ENCODE measurements at places on chromosomes 5 and 9.

DNA sequence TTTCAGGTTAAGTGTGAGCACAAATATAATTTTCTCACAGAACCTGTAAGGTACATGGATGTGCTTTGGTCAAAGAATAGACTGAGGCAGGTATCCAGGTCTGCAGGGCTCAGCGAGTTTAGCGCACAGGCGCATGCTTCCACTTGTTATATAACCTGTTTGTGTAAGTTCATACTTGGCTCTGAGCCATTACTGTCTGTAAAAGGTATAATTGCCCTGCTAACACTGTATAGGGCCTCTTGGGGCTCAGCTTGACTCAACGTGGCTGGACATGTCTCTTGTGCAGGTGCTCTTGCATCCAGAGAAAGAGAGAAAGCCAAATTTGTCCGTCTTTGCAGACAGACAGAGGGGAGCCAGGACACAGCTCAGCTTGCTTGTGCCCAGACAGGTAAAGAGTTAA is 759.6 kb downstream of the MTRR start:
- DNase-seq = no peak

DNA sequence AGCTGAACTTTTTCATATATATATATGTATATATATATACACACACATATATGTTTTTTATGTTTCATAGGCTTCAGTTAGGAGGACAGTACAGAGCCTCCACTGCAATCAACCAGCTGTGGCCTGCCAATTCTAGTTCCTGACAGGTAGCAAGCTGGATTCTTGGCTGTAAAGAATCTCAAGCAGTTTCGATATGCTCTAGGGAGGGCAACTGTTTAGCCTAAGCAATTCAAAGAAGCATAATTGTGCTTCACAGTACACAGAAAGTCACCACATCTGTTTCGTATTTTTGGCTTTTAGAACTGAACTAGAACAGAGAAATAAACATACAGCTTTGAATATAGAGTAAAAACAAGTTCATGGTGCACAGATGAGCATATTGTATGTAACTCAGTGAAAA is 152.4 kb upstream of the ARRDC3 start:
- DNase-seq = no peak

DNA sequence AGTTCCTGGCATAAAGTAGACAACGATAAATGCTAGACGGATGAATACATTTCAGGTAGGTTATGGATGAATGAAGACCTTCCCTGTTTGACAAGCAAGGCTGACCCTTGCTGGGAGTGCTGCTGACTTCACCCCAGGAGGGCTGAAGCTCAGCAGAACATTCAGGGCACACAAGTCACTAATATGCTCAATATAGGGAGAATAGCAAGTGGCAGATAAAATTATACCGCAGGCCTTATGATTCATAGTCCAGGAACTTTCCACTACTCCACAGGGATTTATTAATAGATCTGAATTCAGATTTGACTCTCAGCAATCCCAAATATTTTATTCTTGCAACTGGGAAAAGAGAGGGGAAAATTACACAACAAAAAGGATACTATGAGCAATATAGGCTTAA is 38.2 kb upstream of the GRAMD2B start:
- DNase-seq = no peak

GRCh38 chr9:101376111-101376848 is 8.5 kb downstream of the BAAT start:
- DNase-seq = no peak

DNA sequence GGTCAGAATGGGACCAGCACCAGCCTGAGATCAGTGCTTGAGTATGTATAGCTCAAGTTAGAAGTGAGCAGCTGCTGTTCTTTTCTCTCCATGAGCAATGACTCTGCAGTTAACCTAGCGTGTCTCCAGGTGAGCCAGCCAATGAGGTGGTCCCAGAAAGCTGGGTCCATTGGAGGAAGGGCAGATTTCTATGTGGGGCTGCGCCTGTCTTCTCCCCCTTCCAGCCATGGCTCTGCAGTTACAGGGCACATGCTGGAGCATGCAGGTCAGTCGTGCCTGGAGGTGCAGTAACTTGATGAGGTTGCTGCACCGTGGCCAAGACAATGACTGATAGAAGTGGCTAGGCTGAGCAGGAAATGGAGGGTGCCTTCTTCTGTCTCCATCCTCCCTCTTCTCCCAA is 29.6 kb upstream of the CXCL14 start:
- no peak for DNase-seq

DNA sequence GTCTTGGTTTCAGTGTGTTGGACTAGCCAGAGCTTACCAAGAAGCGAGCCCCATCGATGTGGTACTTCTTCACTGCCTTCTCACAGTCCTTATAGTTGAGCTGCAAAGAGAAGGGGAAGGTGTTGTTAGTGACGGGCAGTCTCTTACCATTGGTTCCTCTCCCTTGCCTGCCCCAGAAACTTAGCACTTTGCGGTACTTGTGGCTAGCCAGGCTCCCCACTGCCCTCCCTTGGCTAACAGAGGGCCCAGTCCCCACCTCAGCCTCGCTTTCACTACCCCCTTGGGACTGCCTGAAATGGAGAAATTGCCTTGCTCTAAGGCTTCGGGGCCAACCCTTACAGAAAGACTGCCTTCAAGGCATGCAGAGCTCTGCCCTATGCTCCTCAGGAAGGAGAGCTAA is 4.3 kb downstream of the LCP2 start:
- DNase-seq = no peak

DNA sequence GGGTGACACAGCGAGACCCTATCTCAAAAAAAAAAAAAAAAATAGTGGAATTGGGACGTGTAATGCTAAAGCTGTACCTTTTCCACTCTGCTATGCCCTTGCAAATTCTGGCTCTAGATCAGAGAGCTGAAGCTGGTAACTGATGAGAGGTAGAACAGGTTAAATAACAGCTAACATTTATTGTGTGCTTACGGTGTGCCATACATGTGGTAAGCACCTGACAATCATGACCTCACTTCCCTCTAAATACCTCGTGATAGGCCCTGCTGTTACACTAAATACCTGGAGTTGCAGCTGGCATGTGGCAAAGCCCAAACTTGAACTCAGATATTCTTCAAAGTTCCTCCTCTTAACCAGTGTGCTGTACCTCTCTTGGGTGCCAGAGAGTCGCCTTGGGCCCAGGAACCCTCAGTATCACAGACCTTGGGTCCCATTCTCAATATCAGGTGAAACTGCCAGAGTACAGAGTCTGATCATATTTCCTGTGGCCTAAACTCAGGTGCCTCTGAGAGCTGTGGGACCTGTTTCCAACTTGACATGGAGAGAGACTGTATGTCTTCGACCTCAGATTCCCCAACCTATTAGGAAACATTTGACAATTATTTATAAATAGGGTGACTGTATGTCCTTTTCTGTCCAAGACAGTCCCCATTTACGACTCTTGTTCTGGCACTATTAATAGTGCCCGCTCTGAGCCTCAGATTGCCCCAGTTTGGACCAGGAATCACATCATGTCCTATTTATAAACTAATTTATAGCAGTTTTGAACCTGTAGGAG is 4.8 kb downstream of the ARL10 start:
- DNase-seq = no peak

DNA sequence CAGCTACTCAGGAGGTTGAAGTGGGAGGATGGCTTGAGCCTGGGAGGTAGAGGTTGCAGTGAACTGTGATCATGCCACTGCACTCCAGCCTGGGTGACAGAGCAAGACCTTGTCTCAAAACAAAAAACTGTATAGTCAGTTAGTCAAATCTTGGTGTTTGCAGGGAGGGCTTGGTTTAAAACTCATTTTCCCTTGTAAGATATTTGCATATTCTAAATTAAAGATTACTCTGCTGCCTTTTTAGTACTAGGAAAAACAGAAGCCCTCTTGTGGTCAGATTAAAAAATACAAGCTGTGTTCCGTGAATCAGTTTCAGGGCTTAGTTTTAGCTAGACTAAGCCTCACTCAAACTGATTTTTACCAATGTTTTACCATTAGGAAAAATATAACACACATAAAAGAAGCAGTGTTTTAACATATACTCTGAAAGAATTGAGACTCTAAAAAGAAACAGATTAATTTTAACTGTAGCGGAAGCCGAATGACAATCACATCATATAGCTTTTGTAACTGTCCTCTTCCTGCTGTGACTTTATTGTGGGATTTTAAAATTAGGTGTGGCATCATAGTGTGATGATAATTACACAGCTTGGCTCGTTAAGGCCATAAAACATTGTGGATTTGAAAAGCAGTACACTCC is 84.9 kb upstream of the BASP1 start:
- DNase-seq = no peak

GRCh38 chr9:73153793-73154227 is 2.1 kb downstream of the ANXA1 start:
- no peak for DNase-seq

GRCh38 chr9:107137495-107138202 is 145.4 kb upstream of the RAD23B start:
- DNase-seq = no peak

- no peak for DNase-seq
Measured at GRCh38 chr9:19138084-19138483, 10.8 kb upstream of the PLIN2 start.

GRCh38 chr5:107513337-107514085 is 157.2 kb downstream of the EFNA5 start:
- DNase-seq = no peak

- no peak for DNase-seq
Measured at GRCh38 chr9:4680750-4681149, 1.4 kb downstream of the CDC37L1 start.

GRCh38 chr9:311841-312240 is 97.2 kb downstream of the DOCK8 start:
- DNase-seq = no peak

DNA sequence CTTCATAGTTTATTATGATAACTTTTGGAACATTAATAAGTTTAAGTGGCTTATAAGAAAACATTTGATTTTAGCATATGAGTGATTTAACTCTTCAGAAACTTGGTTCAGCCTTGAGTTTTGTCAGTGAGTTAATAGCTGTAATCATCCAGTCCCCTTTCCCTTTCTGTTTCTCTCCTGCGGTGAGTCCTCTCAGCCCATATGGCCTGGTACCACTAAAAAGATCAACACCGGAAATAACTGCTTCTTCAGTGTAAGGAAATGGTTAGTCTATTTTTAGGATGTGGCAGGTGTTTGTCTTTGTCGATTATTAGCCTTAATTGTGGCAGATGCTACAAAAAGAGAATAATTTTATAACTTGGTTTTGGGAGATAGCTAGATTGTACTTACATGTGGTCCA is 120.2 kb upstream of the GRHPR start:
- no peak for DNase-seq

DNA sequence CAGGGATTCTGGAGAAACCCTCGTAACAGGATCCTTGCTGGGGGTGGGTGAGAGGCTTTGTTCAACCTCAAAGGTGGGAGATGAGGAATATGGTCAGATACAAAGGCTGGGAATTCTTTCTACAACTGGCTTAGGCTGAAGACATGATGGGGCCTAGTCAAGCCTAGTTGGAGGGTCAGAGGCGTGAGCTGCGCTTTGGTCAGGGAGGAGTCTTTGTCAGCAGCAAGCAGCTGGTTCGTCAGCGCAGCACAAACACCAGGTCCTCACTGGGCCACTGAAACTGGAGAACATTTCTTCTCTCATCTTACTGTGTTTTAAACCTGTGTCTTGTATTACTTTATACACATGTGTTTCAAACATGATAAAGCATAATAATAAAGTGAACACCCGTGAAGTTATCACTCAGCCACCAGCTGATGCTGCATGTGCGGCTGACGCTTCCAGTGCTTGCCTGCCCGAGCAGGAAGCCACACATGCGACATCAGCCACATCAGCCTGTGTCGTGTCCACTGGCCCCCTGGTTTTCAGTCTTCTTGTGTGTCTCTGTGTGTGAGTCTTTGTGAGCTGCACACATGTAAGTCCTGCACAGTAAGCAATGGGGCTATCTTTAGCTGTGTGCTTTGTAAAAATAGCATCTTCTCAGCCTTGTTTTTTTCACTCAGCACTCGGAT is 81.5 kb downstream of the WNK2 start:
- DNase-seq = no peak

DNA sequence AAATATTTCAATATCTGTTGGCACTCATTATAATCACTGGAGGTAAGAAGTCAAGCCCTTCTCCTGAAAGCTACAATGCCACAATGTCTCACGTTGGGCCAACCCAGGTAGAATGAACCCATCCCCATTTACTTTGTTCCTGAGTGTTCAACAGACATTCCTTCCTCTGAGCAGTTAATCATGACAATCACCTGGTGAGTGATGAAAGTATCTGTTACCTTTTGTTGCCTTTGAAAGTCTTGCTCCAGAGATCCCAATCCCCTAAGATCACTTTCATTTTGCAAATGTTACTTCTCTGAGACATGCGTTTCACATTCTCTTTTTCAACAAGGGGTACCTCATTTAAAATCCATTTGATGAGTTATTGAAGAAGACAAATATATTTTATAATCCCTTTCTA is 49.3 kb upstream of the MSX2 start:
- DNase-seq = no peak

DNA sequence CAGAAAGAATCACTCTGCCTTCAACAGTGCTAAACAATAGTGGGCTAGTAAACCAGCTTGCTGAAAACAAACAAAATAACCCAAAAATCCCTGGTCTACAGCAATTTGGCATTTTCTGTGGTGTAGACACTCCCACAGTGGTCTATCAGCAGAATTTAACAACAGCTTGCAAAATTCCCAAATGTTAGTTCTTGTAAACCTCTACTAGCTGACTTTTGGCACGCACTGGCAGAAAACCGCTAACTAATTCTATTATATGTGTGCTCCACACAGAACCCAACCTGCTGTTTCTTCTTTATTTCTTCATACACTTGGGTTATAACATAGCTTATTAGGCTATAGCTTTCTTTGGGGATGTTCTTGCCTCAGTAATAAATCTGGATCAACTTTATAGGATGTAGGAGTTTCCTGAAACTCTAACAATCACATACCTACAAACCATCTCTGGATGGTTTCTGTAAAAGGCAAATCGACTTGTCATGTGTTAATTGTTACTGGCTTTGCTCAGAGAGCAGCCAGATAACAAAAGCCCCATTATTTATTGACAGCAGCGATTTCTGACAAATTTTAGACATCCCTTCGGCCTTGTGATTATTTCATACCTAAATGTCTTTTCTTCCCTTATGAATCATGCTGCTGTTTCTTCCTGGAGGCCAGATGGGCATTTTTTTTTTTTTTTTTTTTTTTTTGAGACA is 82.7 kb upstream of the NAA35 start:
- DNase-seq = no peak

DNA sequence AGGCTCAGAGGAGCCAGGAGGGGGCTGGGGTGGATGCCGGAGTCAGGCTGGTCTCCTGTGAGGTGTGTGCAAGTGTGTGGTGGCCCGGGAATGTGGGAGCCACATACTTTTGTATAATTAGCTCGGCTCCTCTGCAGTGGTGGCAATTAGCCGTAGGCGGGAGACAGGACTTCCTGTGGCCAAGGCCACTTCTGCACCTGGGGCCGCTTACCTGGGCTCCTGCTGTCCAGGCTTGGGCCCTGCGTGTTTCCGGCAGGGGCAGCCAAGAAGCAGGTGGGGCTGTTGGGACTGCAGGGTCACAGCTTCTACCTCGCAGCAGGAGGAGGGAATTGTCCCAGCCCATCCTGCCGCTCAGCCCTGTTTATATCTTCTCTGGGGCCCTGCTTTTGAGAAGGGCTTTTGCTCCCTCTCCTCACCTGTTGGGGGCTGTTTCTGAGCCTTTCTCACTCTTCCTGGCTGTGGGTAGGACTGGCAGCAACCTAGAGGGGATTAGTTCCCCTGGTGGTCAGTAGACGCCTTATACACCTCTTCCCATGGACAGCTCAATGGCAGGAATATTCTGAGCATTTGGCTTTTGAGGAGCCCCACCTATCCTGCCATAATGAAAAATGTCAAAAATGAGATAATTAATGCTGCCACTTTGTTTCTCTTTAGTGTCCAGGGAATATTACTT is 145.4 kb upstream of the PITX1 start:
- DNase-seq = no peak

Measured in kidney epithelial cell (primary cell).